Upper lobe of right lung (tissue), 1 donor: ENCODE measurements at places on chromosomes 4 and X. TPM values are rescaled to one million over a fixed set of nuclear protein-coding genes. Genes with fewer than 3 reads are reported as not detected.

HTN3 gene
- total RNA-seq, result not detected

OGT gene
- total RNA-seq, result 129 TPM

RGN gene
- total RNA-seq, result 15.4 TPM

GPR173 gene
- 1.3 TPM for total RNA-seq

STK32B gene
- total RNA-seq, result 2.8 TPM

GDPD2 gene
- total RNA-seq, result not detected

CYLC1 gene
- not detected for total RNA-seq

PPP1R2C gene
- total RNA-seq, result not detected

UVSSA gene
- total RNA-seq, result 28.3 TPM

GAR1 gene
- 12.2 TPM for total RNA-seq

USP51 gene
- 3.7 TPM for total RNA-seq

NEIL3 gene
- total RNA-seq, result 0.52 TPM

TCP11X2 gene
- total RNA-seq, result not detected

DNA sequence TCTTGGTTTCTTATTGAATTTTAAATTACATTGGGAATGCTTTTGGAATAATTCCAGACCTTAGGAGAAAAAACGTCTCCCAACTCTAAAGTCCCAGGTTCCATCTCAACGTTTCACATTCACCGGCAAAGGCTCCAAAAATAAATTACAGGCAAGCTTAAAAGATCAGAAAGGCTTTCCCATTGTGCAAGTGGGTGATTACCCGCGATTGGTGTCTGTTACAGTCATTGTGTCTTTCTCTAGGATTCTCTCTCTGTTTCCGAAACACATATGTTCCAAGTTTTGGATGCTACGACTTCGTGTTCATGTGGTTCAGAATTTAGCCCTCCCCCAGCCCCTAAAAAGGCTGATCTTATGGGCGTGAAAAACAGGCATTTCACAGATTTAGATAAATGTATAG, 41.8 kb downstream of the PALLD start:
- H3K4me1 ChIP-seq, result no peaks in the 10 kb centered on the region
- DNase-seq, result no peak

DNA sequence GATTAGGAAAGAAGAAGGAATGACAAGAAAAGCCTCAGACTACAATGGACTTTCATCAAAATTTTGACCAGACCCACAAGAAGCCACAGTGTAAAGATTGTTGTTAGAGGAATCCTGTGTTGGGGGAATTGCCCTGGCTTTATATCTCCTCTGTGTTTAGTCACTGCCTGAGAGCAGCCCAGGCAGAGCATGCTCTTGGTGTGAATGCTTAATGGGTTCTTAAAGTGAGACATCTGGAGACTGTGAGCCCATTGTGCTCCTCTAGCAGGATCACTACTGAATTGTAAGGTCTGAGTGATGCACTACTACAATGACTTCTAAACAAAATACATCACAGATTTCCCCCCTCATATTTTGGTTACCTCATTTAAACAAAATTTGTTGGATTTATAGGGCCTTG, 1860.5 kb upstream of the ADGRL3 start:
- H3K27ac ChIP-seq, result no peak overlapping the region
- no peaks in the 10 kb centered on the region for H3K36me3 ChIP-seq
- no peaks in the 10 kb centered on the region for H3K27me3 ChIP-seq
- no peak overlapping the region for H3K4me3 ChIP-seq
- no peaks in the 10 kb centered on the region for H3K4me1 ChIP-seq
- no peak for DNase-seq

DNA sequence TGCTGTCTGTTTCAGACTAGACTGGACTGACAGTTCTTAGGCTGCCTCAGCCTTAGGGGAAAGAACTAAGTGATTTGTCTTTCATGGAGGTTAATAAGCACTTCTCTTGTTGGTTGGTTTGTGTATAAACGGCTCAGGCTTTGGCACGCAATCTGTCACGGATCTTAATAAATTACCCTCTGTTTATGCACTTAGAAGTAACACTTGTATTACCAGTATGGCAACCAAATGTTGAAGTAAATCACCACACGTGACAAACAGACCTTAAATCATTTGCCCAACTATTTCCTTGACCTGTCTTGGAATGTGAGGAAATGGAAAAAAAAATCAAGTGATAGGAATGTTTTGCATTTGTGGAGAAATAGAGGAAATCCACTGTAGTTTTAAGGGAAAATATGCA, 69.9 kb downstream of the TEX13A start:
- H3K4me3 ChIP-seq, result no peak overlapping the region
- H3K27ac ChIP-seq, result no peak overlapping the region
- H3K4me1 ChIP-seq, result no peaks in the 10 kb centered on the region
- H3K27me3 ChIP-seq, result no peaks in the 10 kb centered on the region
- H3K36me3 ChIP-seq, result no peaks in the 10 kb centered on the region

GRCh38 chrX:108399418-108400165, 38.6 kb downstream of the COL4A6 start:
- no peak overlapping the region for H3K27ac ChIP-seq
- no peak for DNase-seq
- H3K27me3 ChIP-seq, result no peaks in the 10 kb centered on the region
- no peaks in the 10 kb centered on the region for H3K36me3 ChIP-seq
- no peak overlapping the region for H3K4me3 ChIP-seq

DNA sequence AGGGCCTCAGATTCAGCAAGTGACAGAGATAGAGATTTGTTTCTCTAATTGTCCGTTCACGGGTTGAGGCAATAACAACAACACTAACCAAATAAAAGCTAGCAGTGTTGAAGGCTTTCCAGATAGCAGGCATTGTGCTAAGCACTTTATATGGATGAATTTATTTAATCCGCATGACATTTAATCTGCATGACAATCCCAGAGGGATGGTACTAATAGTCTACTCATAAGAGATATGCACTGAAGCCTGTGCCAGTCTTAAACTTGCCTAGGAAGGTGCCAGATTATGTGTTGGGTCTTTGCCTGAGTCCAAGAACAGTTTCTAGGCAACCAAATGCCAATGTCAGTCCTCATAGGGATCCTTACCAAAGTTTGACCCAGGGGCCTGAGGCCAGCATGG, 37.7 kb upstream of the FAT1 start:
- DNase-seq, result no peak
- no peak overlapping the region for H3K4me3 ChIP-seq

- DNase-seq, result no peak
- H3K4me1 ChIP-seq, result no peaks in the 10 kb centered on the region
Observed at GRCh38 chrX:78958419-78959116, 13.4 kb downstream of the P2RY10 start.

DNA sequence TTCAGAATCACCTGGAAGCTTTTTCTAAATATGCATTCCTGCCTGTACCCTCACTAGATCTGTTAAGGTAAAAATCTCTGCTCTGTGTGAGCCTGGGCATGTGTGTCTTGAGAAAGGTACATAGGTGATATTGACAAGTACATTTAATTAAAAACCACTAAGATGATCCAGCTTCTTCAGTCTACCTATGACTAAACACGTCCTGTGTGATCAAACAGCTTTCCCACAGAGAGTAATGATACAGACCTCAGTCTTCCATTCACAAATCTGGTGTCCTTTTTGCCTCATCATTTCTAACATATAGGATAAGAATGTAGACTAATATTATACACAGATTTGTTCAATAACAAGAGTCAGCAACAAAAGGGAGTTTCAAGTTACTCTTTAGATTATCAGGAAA, 42.6 kb downstream of the GALNT7 start:
- no peak overlapping the region for H3K27ac ChIP-seq
- no peaks in the 10 kb centered on the region for H3K27me3 ChIP-seq
- H3K36me3 ChIP-seq, result no peaks in the 10 kb centered on the region
- DNase-seq, result no peak
- no peaks in the 10 kb centered on the region for H3K4me1 ChIP-seq

DNA sequence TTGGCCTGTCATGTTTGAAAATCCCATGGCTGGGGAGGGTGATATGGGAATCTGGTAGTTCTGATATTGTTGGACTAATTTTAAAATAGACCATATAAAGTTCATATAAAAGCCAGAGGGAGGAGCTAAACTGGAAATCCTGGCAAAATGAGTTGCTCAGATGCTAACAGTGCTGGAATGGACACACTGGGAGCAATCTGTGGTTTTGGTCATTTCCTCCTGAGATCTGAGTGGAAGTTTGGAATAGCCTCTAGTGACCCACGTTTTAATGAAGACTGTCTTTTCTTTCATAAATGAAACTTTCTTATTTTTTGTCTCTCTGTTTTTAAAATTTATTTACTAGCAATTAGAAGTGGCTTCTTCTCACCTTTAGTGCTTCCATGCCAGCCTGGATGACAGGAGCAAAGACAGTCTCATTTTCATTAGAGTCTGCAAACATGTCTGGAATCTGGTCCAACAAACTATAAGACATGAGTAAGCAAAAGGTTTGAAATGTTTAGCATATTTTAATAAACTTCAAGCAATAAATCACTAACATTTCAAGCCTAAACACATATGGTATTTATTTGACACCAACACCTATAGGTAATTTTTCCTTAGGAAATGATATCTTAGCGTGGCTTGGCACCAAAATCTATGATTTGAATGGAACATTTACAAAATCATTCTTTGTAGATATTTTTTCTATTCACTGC, 66.6 kb downstream of the METTL14 start:
- H3K27ac ChIP-seq, result no peak overlapping the region
- no peak for DNase-seq
- no peaks in the 10 kb centered on the region for H3K4me1 ChIP-seq
- no peaks in the 10 kb centered on the region for H3K27me3 ChIP-seq

GRCh38 chr4:41323179-41323578, 66.5 kb downstream of the UCHL1 start:
- no peak overlapping the region for H3K4me3 ChIP-seq
- H3K27ac ChIP-seq, result no peak overlapping the region
- H3K36me3 ChIP-seq, result no peaks in the 10 kb centered on the region
- H3K4me1 ChIP-seq, result no peaks in the 10 kb centered on the region

DNA sequence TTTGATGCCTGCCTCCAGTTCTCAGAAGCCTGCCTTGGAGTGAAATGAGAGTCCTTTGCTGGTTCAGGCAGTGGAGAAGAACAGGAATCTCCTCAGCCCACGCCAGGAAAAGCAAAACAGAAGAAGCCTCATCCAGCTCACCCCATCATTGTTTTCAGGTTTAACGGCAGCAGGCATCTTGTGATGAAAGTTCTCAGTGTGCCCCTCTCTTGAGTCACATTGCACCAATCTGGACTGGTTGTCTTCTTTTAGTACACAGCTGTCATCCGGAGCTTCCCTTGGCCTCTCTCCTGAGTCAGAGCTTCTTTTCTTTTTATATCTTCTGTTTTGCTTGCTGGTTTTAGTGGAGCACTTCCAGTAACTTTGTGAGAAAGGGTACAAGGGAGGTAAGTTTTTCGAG, 50.9 kb downstream of the TSPAN7 start:
- no peak overlapping the region for H3K27ac ChIP-seq
- H3K36me3 ChIP-seq, result no peaks in the 10 kb centered on the region
- no peak for DNase-seq

DNA sequence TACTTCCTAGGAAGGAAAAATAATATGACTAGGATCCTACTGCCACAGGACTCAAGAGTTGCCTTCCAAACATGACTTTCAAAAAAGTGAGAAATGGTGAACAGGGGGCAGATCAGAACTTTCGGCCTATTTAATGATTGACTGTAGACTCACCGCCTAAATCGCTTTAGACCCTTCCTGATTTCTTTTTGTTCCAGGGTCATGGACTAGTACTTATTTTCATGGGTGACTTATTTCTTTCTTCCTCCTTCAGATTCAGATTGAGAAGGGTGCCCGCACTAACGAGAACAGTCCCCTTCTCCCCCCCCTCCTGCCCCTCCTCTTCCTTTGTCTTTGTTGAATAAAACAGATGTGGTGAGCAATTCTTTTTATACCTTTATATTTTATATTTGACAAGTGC, 48.0 kb upstream of the KLHL8 start:
- H3K4me3 ChIP-seq, result no peak overlapping the region
- no peaks in the 10 kb centered on the region for H3K4me1 ChIP-seq
- no peak overlapping the region for H3K27ac ChIP-seq
- H3K36me3 ChIP-seq, result no peaks in the 10 kb centered on the region
- no peaks in the 10 kb centered on the region for H3K27me3 ChIP-seq
- no peak for DNase-seq

GRCh38 chr4:20512033-20512792, 188.0 kb upstream of the PACRGL start:
- H3K4me1 ChIP-seq, result no peaks in the 10 kb centered on the region
- no peaks in the 10 kb centered on the region for H3K36me3 ChIP-seq
- DNase-seq, result no peak
- H3K27me3 ChIP-seq, result no peaks in the 10 kb centered on the region

GRCh38 chr4:95215991-95216605, 332.7 kb downstream of the UNC5C start:
- H3K27me3 ChIP-seq, result no peaks in the 10 kb centered on the region
- H3K27ac ChIP-seq, result no peak overlapping the region
- no peak overlapping the region for H3K4me3 ChIP-seq
- no peak for DNase-seq

DNA sequence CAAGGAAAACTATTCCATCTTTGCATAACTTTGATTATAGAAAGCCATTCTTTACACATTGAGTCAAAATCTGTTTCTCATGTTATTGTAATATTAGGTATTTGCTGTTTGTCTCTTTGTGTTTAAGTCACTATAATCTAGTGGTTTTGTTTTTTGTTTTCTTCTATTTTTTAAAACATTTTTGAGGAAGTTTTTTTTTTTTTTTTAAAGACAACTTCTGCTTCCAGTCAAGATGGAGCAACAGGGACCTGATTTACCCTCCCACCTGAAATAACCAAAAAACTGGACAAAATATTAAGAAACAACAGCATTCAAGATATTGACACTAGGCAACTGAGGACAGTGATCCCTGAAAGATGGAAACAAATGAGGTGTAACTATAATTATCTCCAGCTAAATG, 18.4 kb upstream of the NSUN7 start:
- peak overlapping the region; percentile 76 for H3K27ac ChIP-seq
- H3K36me3 ChIP-seq, result no peaks in the 10 kb centered on the region
- no peak overlapping the region for H3K4me3 ChIP-seq
- no peaks in the 10 kb centered on the region for H3K27me3 ChIP-seq
- DNase-seq, result no peak

DNA sequence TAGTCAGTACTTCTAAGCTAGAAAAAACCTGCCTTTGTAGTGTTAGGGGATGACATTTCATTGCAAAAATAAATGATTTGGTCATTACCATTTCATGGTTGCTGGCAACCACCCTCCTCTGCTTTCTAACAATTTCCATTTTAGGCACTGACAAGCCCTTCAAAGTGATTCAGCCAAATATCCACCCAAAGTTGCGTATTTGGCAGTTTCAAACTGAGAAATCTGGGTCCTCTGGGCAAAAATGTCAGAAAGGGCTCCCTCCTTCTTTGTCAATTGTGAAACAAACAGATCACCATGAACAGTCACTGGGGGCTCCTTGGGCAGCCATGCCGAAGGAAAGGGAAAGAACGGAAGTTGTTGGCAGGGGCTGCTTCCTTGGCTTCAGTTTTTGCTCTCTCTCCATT, 33.0 kb downstream of the PLAC1 start:
- no peaks in the 10 kb centered on the region for H3K36me3 ChIP-seq
- DNase-seq, result no peak
- no peak overlapping the region for H3K4me3 ChIP-seq
- no peak overlapping the region for H3K27ac ChIP-seq

DNA sequence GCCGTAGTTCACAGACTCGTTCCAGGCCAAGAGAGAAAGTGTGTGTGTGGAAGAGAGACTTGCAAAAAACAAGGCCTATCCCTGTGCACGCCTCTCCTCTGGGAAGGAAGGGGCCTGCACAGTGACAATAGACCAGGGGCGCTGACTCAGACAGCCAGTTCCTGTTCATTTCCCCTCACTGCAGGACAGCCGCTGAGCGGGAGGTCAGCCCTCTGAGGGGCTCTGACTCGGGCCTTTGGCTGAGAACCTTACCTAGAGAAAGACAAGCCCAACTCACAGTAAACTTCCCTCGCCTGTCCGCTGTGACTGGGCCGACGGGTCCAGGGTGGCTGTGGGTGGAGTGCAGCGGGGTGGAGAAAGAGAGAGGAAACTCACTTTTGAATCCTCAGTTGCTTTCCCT, 52.1 kb downstream of the RTL5 start:
- no peaks in the 10 kb centered on the region for H3K36me3 ChIP-seq
- peak overlapping the region; percentile 51 for H3K27ac ChIP-seq
- no peaks in the 10 kb centered on the region for H3K4me1 ChIP-seq
- no peaks in the 10 kb centered on the region for H3K27me3 ChIP-seq
- H3K4me3 ChIP-seq, result peak overlapping the region; percentile 14
